ENCODE measurements at places on chromosomes 4 and X.

DNA sequence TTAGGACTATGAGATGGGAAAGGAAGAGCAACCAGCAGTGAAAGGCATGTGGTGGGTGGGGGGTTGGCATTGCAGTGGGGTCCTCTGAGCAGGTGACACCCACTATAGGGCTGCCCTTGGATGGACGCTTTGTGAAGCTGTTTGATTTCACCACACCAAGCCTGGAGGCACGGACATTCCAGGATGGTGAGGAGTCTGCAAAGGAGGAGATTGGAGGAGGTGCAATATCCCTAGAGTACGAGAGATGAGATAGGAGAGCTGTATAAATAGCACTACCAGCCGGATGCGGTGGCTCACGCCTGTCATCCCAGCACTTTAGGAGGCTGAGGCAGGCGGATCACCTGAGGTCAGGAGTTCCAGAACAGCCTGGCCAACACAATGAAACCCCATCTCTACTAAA is 42.3 kb downstream of the SHOX start:
- no peak for DNase-seq

- DNase-seq: peak; percentile 68
These were observed 288.6 kb downstream of the DCTD start for GRCh38 chr4:182628544-182628943.

GRCh38 chr4:38449506-38450174 is 214.4 kb upstream of the KLF3 start:
- no peak for DNase-seq

- DNase-seq: peak; percentile 1
These were observed 40.0 kb downstream of the RIPPLY1 start for GRCh38 chrX:106862972-106863688.

GRCh38 chr4:6097581-6097980 is 79.3 kb upstream of the C4orf50 start:
- DNase-seq: no peak

GRCh38 chr4:169253113-169253671 is 17.6 kb downstream of the SH3RF1 start:
- DNase-seq: no peak

GRCh38 chrX:13664020-13664419 is 11.1 kb downstream of the TCEANC start:
- no peak for DNase-seq

DNA sequence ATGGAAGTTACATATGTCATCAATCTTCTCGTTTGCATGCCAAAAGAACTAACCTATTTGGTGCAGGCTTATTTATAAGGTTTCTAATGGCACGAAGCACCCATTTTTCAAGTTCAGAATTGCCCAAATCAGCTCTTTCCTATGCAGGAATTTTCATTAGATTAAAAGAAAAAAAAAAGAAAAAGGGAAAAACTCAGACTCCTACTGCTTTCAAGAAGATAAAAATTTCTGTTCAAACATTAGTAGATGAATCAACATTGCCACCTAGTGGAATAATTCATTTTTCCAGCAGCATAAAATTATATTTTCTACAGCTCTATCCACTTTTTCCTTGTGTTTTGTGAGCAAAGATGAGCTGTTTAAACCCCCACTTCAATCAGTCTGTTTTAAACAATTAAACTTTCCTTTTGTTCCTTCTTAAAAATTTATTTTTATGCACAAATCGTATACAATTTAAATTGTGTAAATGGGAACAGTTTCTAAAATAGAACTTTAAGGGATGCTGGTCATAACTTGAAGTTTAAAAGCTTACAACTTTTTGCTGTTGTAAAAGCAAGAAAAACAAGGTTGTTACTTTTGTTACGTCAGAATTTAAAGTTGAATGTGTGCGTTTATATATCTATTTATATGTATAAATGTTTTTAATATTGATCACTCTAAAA is 309.9 kb downstream of the ARAP2 start:
- DNase-seq: no peak

DNA sequence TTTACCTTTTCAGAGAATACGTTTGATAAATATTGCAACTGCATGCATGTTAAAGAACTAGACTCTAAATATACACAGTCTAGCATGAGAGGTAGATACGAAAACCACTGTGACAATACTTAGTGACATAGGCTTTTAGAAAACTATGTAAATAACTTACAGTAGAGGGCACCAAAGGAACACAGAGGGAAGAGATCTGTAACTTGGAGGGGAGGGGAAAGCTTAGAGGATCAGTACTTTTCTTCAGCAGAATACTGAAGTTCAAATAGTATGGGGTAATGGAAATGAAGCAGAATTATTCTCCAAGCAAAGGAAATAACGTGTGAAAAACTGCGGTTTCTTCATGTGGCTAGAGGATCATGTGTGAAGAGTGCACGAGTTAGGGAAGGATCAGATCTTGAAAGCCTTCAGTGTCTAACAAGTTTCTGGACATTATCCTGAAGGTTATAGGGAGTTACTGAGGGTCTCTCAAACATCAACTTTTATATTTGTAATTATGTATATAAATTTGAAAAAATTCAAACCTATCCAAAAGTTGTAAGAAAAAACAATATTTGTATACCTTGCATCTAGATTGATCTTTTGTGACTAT is 264.3 kb downstream of the NPFFR2 start:
- DNase-seq: peak; percentile 19

- no peak for DNase-seq
These were observed 233.8 kb downstream of the FRMPD4 start for GRCh38 chrX:12372111-12372510.

GRCh38 chr4:7187168-7187535 is 5.2 kb upstream of the SORCS2 start:
- no peak for DNase-seq

- no peak for DNase-seq
These were observed 10.5 kb downstream of the CDX4 start for GRCh38 chrX:73457306-73457705.

DNA sequence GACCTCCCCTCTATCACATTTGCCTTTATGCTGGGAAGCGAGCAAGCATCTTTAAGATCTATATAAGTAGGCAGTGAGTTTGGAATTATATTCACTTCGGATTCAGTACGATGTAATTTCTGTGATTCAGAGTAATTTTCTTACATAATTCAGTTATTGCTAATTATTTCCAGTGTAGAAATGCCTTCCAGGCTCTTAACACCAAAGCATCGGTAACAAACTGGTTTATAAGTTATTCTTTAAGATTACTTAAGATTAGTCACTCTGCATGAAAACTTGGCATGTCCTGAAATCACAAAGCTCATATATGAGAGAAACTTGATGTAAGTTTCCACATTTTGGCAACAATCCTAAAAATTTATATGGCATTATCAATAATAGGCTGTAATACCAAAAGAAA is 120.8 kb downstream of the ADAMTS3 start:
- no peak for DNase-seq

DNA sequence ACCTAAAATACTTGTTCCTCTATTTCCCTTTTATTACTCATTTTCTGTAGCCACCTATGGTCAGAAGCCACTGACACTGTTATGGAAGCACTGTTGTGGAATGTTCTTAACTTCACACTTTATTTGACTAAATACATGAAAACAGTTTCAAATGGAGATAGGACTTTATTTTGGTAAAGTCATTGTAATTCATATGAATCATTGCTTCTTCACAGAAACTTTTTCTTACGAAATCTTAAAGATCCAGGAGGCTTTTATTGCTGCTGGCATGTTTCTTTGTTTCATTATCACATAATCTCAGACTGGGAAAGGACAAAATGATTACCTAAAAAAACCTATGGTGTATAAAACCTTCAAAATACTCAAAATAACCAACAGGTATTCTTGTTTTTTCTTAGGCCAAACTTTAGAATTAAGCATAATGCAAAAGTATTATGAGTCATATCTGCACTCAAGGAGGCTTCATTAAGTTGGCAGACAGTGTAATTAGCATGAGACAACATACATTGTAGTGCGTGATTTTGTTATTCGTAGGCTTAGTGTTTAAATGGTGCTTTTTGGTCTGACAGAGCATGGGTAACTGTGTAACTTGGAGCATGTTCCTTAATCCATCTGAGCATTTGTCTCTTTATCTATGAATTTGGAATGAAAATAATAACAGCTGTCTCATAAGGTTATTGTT is 58.0 kb downstream of the SH3BGRL start:
- DNase-seq: no peak

DNA sequence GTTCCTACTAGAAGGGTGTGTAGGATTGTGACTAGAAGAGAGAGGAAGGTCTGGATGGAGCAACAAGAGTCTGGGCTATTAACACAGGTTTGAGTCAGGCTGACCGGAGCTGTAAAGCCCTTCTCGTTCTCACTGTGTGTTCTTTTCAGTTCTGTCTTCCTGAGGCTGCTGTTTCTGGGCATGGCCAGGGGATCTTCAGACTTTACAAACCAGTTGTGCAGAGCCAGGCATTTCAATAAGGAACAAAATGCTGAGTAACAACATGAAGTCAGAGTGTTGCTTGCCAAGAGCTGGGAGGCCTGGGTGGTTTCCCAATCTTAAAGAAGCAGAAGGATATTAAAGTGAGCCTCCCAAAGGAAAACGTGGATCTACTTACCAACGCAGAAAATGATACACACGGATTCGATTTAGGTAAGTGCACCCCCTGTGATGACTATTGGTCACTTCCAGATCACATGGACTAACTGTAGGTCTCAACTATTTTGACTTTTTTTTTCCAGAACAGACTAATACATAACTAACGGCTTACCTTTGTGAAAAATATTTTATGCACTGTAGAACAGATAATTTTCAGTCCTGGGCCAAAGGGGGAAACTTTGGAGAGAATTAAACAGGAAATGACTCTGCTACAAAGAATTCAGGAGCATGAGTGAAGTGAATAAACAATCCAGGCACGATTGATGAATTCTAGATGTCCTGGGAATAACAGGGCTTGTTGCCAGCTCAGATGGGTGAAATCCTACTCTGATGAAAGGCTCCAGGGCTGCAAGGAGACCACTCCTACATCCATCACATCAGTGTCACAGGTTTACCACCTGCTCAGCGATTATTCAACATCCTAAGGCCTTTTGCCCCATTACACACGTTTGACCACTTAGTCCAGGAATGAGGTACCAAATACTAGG is 94.5 kb downstream of the ANXA3 start:
- DNase-seq: no peak

DNA sequence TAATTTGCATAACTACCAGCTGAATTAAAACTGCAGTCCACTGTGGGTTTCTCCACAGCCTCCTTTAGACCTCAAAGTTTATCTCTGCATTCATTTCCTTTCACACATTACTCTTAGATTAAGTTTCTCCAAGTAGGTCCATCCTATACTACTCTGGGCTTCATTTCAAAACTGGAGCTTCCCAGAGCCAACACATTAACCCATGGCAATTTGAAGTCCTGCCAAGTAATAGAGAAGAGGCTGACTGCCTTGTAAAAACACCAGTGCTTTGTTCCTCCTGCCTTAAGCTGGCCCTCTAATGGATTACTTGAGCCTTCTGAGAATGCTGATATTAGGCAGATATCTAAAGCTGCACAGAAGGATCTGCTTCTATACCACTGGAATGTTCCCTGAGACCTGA is 997.2 kb upstream of the SLIT2 start:
- no peak for DNase-seq

- no peak for DNase-seq
These were observed 93.9 kb downstream of the NXF2B start for GRCh38 chrX:102345916-102346315.

GRCh38 chr4:72557021-72557420 is 12.0 kb downstream of the ADAMTS3 start:
- no peak for DNase-seq

- DNase-seq: peak; percentile 26
These were observed 250.5 kb downstream of the TECRL start for GRCh38 chr4:64158648-64159326.

- DNase-seq: no peak
These were observed 853.2 kb upstream of the INTU start for GRCh38 chr4:126779436-126780166.

DNA sequence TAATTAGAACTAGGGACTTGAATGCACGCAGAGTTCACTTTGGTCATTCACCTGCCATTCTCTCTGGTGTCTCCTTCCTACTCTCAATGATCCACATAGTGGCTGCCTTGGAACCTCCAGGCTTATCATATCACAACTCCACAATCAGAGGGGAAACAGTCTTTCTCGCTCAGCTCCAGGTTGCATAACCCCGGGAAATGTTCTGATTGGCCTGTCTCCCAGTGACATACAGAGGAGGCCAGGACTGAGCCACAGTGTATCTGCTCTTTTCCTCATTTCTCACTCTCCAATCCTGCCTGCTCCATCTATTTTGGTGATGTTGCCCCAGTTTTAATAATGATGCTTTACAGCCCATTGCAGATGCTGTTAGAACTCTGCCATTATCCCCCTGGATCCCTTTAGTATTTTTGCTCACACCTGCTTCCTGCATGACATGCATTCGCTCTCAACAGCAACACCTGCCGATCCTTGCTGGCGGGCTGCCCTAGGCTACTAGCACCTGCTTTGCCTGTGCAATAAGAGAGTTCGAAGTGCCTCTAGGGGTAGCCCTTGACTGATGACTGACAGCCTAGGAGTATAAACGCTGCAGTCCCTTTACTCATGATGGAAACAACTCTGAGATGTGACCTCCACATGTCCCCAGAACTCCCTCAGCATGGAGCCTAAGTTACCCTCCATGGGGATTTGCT is 211.3 kb upstream of the RPS6KA3 start:
- peak; percentile 30 for DNase-seq

GRCh38 chr4:23973308-23973855 is 83.5 kb upstream of the PPARGC1A start:
- DNase-seq: no peak

- DNase-seq: no peak
These were observed 76.3 kb downstream of the STK32B start for GRCh38 chr4:5127556-5127955.
